ELR (cell line): ENCODE measurements at places on chromosomes 12 and 14.
A peak's percentile ranks its signal among the peaks of the same experiment; 100 is the strongest.

DNA sequence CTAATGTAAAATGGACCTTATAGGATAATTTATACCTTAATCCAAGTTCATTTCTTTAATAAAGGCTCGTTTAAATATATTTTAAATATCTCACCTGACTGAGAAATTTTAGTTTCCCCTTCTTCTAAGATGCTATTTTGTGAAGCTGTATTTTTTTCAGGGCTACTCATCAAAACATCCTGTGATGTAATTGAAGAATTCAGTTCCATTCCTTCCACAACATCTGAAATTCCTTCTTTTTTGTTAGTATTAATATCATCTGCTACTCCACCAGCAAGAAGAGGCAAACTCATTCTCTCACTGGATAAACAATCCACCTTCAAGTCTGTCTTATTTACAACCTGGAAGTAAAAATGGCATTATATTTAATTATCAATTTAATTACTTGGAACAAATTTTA lies 22.5 kb downstream of the LGALS3 start:
- no peak for DNase-seq

DNA sequence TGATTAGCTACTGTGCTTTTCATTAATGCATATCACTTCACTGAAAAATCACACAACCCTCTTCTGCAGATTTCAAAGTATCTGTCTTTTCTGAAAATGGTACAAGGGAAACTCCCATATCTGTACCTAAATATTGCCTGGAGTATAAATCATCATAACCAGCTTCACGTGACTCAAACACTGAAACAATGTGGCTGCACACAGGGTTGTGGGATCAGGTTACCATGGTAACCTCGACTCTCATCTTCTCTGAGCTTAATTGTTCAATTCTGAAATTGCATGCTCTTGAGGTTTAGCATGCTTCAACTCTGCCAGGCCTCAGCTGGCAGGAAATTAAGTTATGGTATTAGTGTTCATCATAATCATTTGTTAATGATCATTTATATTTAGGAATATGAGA lies 77.5 kb upstream of the CPSF6 start:
- DNase-seq, result peak; percentile 38

DNA sequence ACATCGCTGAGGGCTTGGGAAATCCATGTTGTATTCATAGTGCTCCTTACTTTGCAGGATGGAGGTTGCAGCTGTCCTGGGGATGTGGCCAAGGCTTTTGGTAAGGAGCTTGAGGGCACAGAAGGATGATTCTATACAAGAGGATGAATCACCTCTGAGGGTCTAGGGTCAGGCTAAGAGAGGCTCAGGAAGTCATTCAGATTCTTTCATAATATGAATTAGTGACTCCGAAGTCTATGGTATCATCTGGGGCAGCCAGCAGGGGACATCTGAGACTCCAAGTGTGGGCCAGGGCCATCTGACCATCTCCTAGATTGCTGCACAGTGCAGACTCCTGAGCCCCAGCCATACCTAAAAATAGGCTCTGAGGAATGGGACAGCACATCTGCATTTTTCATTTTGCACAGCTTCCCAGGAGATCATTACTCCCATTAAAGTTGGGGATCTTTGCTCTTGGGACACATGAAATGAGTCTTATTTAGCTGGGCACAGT lies 4.8 kb downstream of the GMPR2 start:
- DNase-seq, result peak; percentile 55

- no peak for DNase-seq
Measured at GRCh38 chr12:67980391-67980790, 8.9 kb upstream of the IFNG-AS1 start.

- no peak for DNase-seq
Measured at GRCh38 chr12:62805517-62805916, 129.4 kb downstream of the PPM1H start.

GRCh38 chr12:15216036-15216889 lies 5.0 kb downstream of the RERG start:
- DNase-seq, result no peak

DNA sequence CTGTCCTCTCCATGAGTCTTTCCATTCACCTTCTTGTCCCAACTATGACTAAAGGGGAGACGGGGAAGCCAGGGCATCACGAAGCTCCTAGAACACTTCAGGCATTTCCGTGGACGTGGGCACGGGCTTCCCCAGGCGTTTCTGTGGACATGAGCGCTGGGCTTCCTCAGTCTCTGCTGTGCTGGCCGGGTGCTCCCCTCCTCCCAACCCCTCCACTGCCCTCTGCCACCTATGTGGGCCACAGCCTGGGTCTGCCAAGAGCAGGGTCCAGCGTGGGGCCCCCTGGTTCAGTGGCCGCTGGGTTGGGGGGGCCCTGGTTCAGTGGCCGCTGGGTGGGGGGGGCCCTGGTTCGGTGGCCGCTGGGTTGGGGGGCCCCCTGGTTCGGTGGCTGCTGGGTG lies 14.8 kb downstream of the HIP1R start:
- DNase-seq, result no peak

DNA sequence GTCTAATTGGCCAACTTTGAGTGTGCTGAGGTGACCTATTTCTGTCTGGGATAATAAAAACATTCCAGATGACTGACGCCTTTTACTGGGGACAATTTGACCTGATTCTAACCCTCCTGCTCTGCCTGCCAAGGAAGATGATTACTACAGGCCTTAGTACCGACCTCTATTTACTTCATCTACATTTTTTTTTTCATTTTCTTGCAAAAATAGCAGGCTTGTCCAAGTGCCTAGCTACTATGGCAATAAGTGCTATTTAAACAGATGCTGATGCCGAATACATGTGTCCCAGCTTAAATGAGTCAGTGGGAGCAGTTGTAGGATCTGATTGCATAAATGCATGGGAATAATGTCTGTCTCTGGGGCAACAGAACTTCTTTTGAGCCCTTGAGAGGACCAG lies 254.3 kb downstream of the RGS6 start:
- no peak for DNase-seq

GRCh38 chr14:34060651-34060999 lies 109.8 kb upstream of the EGLN3 start:
- no peak for DNase-seq

- no peak for DNase-seq
Measured at GRCh38 chr12:2431810-2432209, 363.0 kb upstream of the FKBP4 start.

DNA sequence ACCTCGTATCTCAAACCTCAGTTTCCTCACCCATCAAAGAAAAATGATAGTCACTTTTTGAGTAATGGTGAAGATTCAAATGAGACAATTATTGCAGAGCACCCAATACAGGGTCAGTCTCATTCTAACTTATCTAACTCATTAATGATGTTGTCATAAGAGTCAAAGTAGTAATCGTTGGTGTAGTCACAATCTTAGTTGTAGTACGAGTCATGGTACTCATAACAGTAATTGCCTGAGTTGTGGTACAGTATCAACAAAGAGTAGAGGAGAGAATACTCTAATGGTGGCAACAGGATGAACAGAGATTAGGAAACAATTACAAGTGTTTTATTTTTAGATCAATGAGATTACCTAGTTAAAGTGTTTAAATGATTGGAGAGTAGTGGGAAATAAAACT lies 93.6 kb upstream of the TMTC2 start:
- DNase-seq, result no peak

DNA sequence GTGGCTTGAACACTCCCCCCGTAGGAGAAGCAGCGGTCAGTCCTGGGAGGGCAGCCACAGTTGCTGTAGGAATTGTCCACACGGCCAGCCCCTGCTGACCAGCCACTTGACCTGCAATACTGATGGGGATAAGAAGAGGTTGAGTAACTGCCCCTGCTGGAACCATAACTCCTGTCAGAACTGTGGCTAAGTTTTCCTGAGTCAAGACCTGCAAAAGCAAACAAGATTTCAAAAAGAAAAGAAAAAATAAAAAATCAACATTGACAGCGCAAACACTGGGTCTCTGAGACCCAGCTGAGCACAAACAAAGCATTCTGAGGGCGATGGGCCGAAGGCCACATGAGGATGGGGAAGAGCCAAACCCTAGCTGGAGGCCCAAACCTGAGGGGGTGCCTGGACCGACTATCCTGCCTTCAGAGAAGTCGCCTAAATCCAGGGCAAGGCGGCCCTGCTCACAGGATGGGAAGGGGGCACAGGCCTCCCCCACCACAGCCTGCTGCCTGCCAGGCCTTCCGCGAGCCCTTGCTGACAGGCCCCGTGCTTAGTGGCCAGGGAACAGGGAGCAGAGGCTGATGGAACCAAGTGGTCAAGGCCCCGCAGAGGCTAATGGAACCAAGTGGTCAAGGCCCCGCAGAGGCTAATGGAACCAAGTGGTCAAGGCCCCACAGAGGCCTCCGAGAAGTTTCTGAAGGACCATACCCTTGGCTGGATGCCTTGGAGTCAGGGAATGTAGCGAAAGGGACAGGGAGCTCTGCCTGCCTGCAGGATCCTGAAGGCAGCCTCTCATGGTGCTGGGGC lies 19.1 kb downstream of the POU6F1 start:
- no peak for DNase-seq

GRCh38 chr12:48078901-48079300 lies 27.0 kb downstream of the SENP1 start:
- DNase-seq, result peak; percentile 75

GRCh38 chr14:67137744-67138371 lies 51.4 kb upstream of the GARIN2 start:
- peak; percentile 52 for DNase-seq

- DNase-seq, result peak; percentile 92
Measured at GRCh38 chr12:77925536-77926108, 94.9 kb downstream of the NAV3 start.

DNA sequence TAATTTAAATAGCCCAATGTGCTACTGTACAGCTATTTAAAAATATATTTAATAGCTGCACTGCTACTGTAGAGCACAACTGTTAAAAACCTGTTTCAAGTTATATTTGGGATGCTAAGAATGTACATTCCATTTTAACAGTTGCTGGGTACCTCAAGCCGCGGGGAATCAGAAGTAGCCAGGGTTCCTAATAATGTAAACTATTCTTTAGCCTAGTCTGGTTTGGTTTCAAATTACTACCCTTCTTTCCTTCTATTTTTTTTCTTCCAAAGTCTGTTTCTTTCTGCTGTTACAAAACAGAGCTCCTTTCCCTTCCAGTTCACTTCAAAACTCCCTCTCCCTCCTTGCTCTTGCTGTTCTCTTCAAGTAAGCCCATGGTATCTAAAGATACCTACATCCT lies 21.3 kb downstream of the SCAF11 start:
- DNase-seq, result no peak

DNA sequence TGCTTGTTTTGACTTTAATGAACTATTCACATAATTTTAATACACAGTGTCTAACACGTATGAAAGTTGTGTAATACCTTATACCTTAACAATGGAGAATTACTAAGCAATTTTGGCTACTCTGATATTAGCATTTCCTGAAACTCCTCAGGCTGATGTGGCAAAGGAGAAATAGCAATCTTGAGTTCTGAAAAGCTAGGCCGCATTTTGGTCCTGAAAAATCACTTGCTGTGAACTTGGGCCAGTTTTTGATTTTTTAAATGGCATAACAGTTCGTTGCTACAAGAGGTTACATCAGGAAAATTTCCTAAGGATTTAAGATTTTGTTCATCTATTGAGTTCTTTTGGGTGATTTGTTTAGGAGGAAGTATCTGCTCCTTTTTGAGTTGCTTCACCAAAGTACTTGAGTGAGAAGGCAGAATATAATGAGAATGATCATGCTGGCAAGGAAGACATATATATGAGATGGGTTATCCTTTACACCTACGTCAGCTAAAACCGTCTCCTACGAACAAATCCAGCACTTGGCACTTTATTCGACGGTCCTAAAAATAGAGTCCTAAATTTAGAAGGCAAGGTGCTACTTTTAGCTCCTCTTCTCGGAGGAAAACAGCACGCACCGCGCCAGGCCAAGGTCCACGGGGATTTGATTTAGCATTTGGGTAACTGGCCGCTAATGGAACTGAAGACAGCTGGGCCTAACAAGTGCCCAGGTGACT lies 32.2 kb downstream of the MIA2 start:
- DNase-seq, result peak; percentile 26

DNA sequence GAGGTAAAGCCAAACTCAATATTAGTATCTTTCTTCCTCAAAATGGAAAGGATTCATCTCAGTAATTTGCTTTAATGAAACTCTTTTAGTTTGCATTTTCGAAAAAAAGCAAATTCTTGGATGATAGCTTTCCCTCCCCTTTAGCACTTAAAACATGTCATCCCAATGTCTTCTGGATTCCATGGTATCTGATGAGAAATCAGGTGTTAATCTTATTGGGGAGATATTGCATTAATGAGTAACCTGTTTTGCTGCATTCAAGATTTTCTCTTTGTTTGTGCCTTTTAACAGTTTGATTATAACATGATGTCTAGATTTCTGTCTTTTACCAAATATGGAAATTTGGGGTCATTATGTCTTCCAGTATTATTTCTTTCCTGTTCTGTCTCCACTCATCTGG lies 405.1 kb upstream of the FOXG1 start:
- DNase-seq, result no peak

- no peak for DNase-seq
Measured at GRCh38 chr12:6407236-6407954, 23.4 kb downstream of the LTBR start.

DNA sequence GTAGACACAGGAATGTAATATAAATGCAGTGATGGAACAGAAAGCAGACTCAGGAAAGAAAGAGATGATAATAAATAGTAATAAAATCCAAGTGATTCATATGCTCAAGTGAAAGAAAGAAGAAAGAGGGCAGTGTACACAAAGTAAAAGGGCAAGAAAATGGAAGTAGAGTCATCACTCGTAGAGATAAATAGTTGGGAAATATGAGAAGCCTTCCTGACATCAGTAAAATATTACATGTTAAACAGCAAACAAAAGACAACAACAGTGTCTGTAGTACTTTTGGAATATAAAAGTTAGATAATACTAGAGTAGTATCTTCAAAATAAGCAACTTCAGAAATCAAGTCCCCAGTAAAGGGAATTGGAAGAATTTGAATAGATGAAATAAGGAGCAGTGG lies 412.3 kb downstream of the RAD51B start:
- peak; percentile 70 for DNase-seq

DNA sequence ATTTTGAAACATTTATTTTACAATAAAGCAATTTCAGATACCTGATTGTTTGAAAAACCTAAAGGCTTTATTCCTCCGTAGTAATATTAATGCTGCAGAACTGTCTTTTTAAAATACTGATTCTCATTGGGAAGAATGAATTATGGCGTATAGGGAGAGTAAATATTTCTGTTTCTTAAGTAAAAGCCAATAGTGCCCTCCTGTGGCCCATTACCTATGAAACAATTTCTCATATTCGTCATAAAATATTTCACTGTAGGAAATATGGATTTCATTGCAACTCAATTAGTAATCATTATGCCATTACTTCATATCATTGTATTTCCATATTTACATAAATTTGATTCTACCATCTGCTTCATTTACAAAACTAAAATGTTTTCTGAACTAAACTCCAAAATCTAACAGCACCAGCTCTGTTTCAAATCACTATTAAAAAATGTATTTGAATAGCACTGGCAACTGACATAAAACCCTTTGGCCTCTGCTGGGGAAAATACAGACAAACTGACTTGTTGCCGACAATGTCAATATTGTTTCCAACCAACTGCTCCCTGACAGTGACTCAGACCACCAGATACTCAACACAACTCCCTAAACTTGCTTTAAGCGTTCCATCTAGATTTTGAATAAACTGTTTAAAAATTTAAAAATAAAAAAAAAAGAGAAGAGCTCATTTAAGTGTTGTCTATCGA lies 290.3 kb downstream of the NAV3 start:
- peak; percentile 43 for DNase-seq
